MCF 10A (cell line): ENCODE measurements at places on chromosomes 7 and 10. TPM values are rescaled to one million over a fixed set of nuclear protein-coding genes. Genes with fewer than 3 reads are reported as not detected.
A peak's percentile ranks its signal among the peaks of the same experiment; 100 is the strongest.

The CRYGN gene
- not detected in 2 replicates for total RNA-seq

The MBL2 gene
- total RNA-seq = not detected in 2 replicates

The FBXO24 gene
- total RNA-seq = 0.37 and 1.1 TPM in 2 replicates

The AZGP1 gene
- 0.58 and 0.59 TPM in 2 replicates for total RNA-seq

The GARIN1A gene
- 2.3 and 5.9 TPM in 2 replicates for total RNA-seq

DNA sequence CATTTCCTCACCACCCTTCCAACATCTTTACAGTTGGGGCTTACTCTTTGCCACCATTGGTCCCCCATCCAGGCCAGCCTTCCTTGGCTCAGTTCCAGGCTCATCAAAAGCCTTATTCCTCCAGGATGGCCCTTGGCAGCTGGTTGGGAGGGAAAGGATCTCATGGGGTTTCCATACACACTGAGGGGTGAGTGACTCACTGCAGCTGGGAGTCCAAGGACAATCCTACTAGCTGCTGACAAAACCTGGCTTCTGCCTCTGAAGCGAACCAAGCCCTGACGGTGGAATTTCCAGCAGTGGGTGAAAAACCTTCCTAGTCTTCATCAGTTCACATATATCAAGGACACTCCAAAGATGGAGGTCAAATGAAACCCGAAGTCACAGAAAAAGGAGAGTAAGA, 22.9 kb downstream of the CRHR2 start:
- H3K4me1 ChIP-seq = no peaks in the 10 kb centered on the region
- peak; percentile 18 for DNase-seq
- no peaks in the 10 kb centered on the region for H3K36me3 ChIP-seq
- H3K27me3 ChIP-seq = no peaks in the 10 kb centered on the region
- H3K4me3 ChIP-seq = no peak overlapping the region

DNA sequence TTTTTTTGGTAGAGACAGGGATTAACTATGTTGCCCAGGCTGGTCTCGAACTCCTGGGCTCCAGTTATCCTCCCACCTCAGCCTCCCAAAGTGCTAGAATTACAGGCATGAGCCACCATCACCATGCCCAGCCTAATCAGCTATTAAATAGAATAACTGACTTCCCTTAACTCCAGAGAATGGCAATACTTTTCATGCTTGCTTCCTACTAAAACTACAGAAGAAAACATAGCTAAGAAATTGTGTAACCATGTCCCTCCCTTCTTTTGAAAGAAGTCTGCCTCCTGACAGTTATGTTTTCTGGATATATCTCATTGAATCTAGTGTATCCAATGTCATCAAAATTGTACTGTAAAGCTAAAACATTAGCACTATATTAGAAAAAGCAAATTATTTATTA, 95.6 kb downstream of the KMT2C start:
- peaks cover 6% of the 10 kb centered on the region for H3K36me3 ChIP-seq
- H3K4me3 ChIP-seq = no peak overlapping the region
- H3K4me1 ChIP-seq = peaks cover 23% of the 10 kb centered on the region
- no peak for DNase-seq
- H3K27ac ChIP-seq = no peak overlapping the region
- no peaks in the 10 kb centered on the region for H3K27me3 ChIP-seq

- H3K27me3 ChIP-seq = no peaks in the 10 kb centered on the region
- H3K36me3 ChIP-seq = no peaks in the 10 kb centered on the region
- H3K4me3 ChIP-seq = no peak overlapping the region
- no peak for DNase-seq
- H3K27ac ChIP-seq = no peak overlapping the region
These were observed 417.0 kb upstream of the FOXK1 start for GRCh38 chr7:4265066-4265465.

- H3K4me3 ChIP-seq = no peak overlapping the region
- H3K36me3 ChIP-seq = peaks cover 5% of the 10 kb centered on the region
- H3K27ac ChIP-seq = no peak overlapping the region
- H3K4me1 ChIP-seq = no peaks in the 10 kb centered on the region
- H3K27me3 ChIP-seq = no peaks in the 10 kb centered on the region
- no peak for DNase-seq
These were observed 524.8 kb upstream of the TPK1 start for GRCh38 chr7:145360511-145361100.

DNA sequence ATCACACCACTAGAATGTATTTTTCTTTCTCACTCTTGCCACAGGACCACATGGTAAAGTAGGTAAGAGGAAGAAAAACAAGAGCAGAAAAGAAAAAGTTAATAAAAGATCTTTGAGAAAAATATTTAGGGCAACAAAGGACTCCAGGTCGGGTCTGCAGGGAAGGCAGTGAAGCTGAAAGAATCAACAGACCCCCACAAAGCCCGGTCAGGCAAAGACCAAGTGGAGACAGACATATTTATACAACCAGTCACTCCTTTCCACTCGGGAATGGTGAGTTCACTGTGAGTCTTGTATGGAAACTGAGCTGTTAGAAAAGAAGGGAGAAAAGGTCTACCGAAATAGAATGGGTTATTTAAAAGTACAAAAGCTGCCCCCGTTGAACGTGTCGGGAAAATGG, 28.0 kb downstream of the RSU1 start:
- no peaks in the 10 kb centered on the region for H3K27me3 ChIP-seq
- peaks cover 17% of the 10 kb centered on the region for H3K36me3 ChIP-seq
- no peak overlapping the region for H3K27ac ChIP-seq
- DNase-seq = no peak
- no peak overlapping the region for H3K4me3 ChIP-seq

GRCh38 chr7:52009181-52009580, 692.6 kb upstream of the COBL start:
- no peaks in the 10 kb centered on the region for H3K4me1 ChIP-seq
- H3K27me3 ChIP-seq = peaks cover 63% of the 10 kb centered on the region
- no peak overlapping the region for H3K4me3 ChIP-seq
- no peak for DNase-seq

DNA sequence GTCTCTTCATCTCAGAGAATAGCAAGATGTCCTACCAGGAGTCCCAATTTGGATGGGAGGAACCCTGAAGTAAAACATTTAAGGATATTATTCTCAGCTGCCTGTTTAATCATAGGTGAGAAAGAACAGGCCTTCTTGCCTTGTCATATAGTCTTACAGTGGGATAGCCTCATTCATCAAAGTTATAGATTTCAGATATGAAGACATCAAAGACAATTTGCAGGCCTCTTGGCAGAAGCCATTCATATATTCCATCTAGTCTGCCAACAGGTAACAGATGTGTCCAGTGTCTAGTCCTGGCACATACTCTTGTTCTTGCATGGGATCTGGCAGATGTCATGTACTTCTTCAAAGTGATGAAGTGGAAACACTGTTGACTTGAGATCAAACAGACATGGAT, 601.3 kb upstream of the GHITM start:
- H3K27ac ChIP-seq = no peak overlapping the region
- H3K36me3 ChIP-seq = no peaks in the 10 kb centered on the region
- H3K4me1 ChIP-seq = peaks cover 9% of the 10 kb centered on the region
- H3K4me3 ChIP-seq = no peak overlapping the region
- no peaks in the 10 kb centered on the region for H3K27me3 ChIP-seq

GRCh38 chr10:114821293-114821914, at the start of gene FHIP2A:
Gene FHIP2A, plus strand, starts transcription at chr10:114821780. Its CDS starts 299 bp downstream, at chr10:114822079.
- no peaks in the 10 kb centered on the region for H3K27me3 ChIP-seq
- DNase-seq = peak; percentile 71
- H3K27ac ChIP-seq = peak within 1 kb of the TSS; percentile 97
- H3K4me3 ChIP-seq = peak within 1 kb of the TSS; percentile 85
- H3K4me1 ChIP-seq = peaks cover 20% of the 10 kb centered on the region
- H3K36me3 ChIP-seq = no peaks in the 10 kb centered on the region

GRCh38 chr7:140060243-140060630, 2.5 kb downstream of the PARP12 start:
- peaks cover 8% of the 10 kb centered on the region for H3K36me3 ChIP-seq
- peak overlapping the region; percentile 21 for H3K27ac ChIP-seq
- peak; percentile 48 for DNase-seq
- no peaks in the 10 kb centered on the region for H3K27me3 ChIP-seq
- peaks cover 39% of the 10 kb centered on the region for H3K4me1 ChIP-seq

- H3K4me1 ChIP-seq = no peaks in the 10 kb centered on the region
- no peak overlapping the region for H3K27ac ChIP-seq
- DNase-seq = no peak
- no peaks in the 10 kb centered on the region for H3K27me3 ChIP-seq
- H3K36me3 ChIP-seq = no peaks in the 10 kb centered on the region
- H3K4me3 ChIP-seq = no peak overlapping the region
These were observed 156.7 kb downstream of the IMMP2L start for GRCh38 chr7:111405621-111406020.

DNA sequence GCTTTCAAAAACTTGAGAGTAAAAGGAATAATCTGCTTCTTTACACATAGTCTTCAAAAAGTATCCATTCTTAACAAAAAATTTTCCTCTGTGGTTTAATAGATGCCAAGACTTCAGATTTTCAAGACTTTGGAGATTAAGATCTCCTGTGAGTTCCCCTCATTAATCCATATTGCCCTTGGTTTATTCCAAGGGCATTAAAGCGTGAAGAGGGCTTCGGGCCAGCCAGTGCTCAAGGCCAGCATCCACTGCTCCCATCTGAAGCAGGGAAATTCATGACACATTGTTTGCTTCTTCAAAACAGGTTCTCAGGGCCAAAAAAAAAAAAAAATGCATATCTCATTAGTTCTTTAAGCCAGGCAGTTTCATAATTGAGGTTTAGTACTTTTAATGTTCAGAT, 137.3 kb upstream of the RHOBTB1 start:
- H3K36me3 ChIP-seq = no peaks in the 10 kb centered on the region
- H3K27ac ChIP-seq = no peak overlapping the region
- no peak for DNase-seq

- DNase-seq = no peak
- H3K4me3 ChIP-seq = peak overlapping the region; percentile 82
- peak overlapping the region; percentile 79 for H3K27ac ChIP-seq
- H3K36me3 ChIP-seq = peaks cover 56% of the 10 kb centered on the region
- H3K27me3 ChIP-seq = no peaks in the 10 kb centered on the region
These were observed 3.2 kb downstream of the INSIG1 start for GRCh38 chr7:155300641-155301452.

DNA sequence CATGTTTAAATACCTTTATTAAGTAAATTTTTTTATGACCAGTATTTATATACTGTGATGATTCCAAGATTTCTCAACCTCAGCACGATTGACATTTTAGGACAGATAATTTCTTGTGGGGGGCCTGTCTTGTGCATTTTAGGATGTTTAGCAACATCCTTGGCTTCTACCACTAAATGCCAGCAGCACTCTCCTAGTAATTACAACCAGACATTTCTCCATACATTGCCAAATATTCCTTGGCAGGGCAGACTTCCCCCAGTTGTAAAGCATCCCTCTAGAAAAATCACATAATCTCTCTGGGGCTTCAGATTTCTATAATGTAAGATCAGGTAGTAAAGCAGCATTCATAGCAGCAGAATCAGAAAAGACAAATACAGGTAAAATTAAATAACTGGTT, 7.8 kb upstream of the LIPM start:
- peak; percentile 40 for DNase-seq
- no peak overlapping the region for H3K27ac ChIP-seq
- H3K36me3 ChIP-seq = no peaks in the 10 kb centered on the region
- H3K27me3 ChIP-seq = no peaks in the 10 kb centered on the region

DNA sequence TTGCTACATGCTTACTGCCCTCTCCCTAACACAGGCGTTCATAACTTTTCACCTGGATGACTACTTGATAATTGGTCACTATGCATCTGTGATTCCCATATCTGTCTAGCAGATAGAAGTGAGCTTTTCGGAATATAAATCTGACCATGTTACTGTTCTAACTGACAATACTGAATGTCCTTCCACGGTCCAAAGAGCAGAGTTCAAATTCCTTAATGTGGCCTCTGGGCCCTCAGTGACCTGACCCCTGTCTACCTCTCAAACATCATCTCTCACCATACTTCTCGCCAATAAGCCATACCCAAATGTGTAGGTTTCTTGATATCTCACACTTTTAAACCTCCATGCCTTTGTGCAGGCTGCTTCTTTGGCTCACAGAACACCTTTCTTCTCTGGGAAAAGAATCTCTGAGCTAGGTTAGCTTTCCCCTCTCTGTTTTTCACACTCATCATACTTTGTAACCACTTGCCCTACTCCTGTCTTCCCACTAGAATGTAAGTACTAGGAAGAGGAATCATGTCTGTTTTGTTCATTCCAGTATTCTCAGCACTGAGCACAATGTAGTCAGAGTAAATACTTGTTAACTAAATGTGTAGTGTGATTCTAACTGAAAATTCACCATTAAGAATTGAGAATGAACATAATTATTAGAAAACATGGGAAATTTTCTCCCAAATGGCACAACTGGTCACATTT, 39.2 kb upstream of the LRRC17 start:
- H3K27ac ChIP-seq = peak overlapping the region; percentile 96
- no peak overlapping the region for H3K4me3 ChIP-seq
- H3K36me3 ChIP-seq = no peaks in the 10 kb centered on the region
- no peak for DNase-seq

DNA sequence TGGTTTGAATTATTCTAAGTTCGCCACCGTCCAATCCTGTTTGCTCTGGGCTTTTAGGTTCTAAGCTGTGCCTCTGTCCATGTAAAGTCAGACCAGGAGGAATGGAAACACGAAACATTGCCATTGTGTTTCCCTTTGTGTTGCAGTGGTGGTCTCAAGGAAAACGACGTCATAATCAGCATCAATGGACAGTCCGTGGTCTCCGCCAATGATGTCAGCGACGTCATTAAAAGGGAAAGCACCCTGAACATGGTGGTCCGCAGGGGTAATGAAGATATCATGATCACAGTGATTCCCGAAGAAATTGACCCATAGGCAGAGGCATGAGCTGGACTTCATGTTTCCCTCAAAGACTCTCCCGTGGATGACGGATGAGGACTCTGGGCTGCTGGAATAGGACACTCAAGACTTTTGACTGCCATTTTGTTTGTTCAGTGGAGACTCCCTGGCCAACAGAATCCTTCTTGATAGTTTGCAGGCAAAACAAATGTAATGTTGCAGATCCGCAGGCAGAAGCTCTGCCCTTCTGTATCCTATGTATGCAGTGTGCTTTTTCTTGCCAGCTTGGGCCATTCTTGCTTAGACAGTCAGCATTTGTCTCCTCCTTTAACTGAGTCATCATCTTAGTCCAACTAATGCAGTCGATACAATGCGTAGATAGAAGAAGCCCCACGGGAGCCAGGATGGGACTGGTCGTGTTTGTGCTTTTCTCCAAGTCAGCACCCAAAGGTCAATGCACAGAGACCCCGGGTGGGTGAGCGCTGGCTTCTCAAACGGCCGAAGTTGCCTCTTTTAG, 46.3 kb upstream of the DMBT1 start:
- no peak overlapping the region for H3K27ac ChIP-seq
- peaks cover 75% of the 10 kb centered on the region for H3K36me3 ChIP-seq
- peaks cover 21% of the 10 kb centered on the region for H3K4me1 ChIP-seq
- DNase-seq = no peak

DNA sequence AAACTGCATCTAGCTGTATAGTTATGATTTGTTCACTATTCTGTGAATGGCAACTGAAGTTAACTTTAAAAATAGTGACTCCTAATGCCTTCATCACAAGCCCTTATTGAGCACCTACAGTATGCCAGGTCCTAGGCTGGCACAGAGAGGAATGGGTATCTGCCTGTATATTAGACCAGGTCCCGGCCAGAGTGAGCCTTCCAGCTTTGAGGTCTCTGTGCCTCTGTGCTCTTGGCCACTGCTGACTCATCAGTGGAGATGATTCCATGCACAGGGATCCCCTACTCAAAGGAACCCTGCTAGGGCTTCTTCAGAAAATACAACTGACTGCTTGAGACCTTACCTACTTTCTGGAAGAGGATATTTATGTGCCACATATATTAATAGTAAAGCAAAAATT, 118.4 kb downstream of the GFRA1 start:
- no peak for DNase-seq
- no peak overlapping the region for H3K27ac ChIP-seq
- peaks cover 28% of the 10 kb centered on the region for H3K27me3 ChIP-seq
- H3K4me3 ChIP-seq = no peak overlapping the region
- no peaks in the 10 kb centered on the region for H3K4me1 ChIP-seq
- H3K36me3 ChIP-seq = no peaks in the 10 kb centered on the region
